CD4-positive, alpha-beta memory T cell (primary cell): ENCODE measurements at places on chromosomes 11 and 22.

- peak; percentile 48 for DNase-seq
Measured at GRCh38 chr11:2975594-2975993, 16.5 kb downstream of the NAP1L4 start.

- DNase-seq: no peak
Measured at GRCh38 chr11:86386283-86386682, 11.6 kb downstream of the CCDC81 start.

GRCh38 chr22:36387709-36387958 lies 133 bp downstream of the MYH9 start:
- DNase-seq: no peak

GRCh38 chr11:114085965-114086793 lies 26.7 kb downstream of the ZBTB16 start:
- no peak for DNase-seq

DNA sequence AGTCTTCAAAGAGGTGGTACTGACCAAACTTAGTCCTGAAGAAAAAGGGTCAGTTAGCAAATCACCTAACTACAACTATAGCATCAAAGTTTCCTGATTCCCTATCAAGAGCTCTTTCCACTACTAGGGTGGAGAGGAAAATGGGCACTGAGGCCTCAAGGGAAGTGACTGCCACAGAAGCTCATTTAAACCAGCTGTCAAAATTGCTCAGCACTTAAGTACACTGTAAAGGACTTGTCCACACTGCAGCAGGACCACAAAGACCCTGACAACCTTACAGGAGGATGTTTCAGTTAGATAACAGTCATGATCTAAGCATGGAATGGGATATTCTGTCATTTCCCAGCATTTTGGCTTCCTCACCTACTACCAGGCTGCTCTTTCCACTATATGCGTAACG lies 33.0 kb downstream of the FAM168A start:
- no peak for DNase-seq

DNA sequence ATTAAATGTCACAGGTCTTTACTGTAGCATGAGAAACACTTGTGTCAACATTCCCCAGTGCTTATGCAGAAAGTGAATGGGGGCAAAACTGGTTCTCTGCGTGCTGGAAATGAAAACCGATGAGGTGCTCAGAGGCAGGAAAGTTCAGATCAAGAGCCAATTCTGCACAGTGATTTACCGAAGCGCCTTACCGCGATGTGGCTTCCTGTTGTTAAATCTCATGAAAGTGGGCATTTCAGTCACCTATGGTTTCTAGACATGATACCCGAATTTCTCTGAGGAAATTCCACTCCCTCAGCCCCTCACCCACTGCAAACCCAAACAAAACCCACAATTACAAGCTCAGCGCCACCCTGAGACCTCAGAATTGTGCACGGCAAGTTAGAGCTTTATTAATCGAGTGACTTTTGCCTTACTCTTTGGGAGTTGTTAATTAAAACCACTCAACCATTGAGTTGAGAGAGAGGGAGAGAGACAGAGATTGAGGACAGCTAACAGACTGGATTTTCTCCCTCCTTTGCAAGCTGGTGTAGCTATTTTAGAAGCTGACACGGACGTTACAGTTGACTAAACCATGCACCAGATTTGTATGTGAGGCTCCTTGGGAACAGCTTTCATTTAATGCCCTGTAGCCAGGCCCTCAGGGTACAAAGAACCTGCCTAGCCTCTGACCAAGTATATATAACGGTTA lies 196.4 kb downstream of the DBX1 start:
- DNase-seq: no peak

GRCh38 chr22:27317971-27318428 lies 483.6 kb downstream of the MN1 start:
- DNase-seq: no peak

DNA sequence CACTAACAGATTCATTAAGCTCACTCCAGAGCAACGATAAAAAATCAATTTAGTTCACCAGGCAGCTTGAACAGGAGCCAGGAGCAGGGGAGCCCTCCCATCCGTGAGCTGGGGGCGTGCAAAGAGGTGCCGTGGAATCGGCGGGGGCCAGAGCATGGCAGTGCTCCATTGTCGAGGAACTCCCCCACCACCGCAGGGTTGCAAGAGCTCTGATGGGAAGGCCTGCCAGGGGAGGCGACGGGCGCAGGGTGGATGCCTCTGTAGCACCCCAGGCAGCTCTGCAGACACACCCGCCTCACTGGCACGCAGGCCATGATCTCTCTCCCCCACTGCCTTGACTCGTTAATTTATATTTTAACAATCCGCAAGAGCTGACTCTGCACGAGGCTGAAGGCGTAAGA lies 433.2 kb downstream of the MIAT start:
- no peak for DNase-seq

- no peak for DNase-seq
Measured at GRCh38 chr22:39947220-39948216, 12.7 kb upstream of the TMA7B start.

- no peak for DNase-seq
Measured at GRCh38 chr11:72998676-72999075, 143.4 kb downstream of the FCHSD2 start.

DNA sequence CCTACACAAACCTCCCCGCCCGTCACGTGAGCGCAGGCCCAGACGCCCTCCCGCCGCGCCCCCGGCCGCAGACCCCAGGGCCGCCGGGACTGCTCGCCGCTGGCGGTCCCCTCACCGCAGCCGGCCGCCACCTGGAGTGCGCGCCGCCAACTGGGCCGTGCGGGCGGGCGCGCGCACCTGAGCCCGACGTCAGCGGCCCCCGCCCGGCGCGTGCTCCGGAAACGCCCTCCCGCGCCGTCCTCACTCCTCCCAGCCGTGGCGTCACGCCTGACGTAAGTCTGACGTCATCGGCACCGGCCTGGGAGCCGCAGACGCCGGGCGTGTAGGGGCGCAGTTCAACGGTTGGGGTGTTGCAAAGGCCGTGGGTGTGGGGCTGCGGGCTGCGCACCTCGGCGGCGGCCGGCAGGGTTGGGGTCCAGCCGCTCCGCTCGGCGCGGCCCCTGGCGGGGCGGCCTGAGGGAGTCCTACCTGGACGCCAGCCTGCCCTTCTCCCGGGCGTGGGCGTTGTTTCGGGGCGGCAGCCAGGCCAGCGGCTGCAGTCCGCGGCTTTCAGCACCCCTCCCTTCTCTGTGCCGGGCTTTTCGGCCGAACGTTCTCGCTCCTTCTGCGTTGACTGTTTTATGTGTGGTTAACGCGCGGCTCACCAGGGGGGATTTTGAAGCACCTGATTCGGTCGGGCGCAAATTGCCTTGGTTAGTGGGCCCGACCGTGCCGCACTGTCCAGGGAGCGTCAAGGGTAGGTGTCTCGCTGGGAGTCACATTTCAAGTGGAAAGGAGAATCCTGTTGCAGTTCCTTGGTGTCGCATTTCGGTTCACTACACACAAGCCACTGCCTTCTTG lies at the start of gene JOSD1:
JOSD1 (minus strand) TSS at position 155 of the 840 bp plus-strand sequence. CDS start 956 bp downstream, outside the sequence.
- peak; percentile 100 for DNase-seq

- DNase-seq: no peak
Measured at GRCh38 chr11:96228473-96228891, 114.5 kb downstream of the MAML2 start.

DNA sequence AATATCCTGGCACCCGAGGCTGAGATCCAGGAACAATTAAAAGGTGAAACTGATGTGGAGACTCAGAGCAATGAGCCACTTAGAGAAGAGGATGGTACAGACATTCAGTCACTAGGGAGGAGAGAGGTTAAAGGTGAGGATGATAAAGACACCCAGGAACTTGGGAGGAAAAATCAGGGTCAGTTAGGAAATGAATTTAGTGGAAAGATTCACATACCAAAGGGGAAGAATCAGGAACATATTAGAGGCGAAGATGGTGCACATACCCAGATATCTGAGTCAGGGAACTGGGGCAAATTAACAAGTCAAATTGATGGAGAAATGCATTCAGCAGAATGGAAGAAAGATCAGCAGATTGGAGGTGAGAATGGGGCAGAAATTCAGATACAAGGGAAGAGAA lies 4.1 kb upstream of the MEI1 start:
- DNase-seq: no peak

- DNase-seq: no peak
Measured at GRCh38 chr11:6799402-6799801, at the start of gene OR6A2. Gene OR6A2 (minus strand): TSS chr11:6799689. CDS start chr11:6795708, 3,981 bp downstream.

DNA sequence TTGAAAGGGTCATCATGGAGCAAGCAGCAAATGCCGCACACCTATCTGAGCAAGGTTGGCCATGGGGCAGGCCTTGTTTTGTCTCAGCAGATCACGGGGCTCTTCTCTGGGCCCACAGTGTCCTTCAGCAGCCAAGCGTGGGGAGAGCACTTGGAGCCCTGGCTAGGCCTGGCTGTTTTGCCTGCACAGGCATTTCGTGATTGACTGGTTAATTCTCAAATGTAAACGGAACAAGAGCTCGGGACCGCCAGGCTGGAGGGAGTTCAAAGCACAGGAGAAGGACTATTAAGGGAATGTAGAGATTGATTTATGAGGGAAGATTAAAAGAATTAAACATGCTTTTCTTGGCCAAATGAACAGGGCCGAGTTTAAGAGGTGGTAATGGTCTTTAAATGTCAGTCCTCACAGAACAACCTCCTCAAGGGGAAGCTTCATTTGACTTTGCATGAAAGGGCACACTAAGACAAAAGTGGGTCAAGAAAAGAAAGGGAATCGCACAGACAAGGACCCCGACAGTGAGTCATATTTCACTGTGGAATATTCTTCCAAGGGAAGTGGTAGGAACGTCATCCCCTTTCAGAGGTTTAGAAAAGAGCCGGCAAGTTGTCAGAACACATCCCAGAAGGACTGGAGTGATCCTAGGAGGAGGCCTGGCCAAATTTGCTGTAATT lies 20.7 kb downstream of the SPON1 start:
- DNase-seq: no peak
